ENCODE measurements at places on chromosomes 1 and 21.

DNA sequence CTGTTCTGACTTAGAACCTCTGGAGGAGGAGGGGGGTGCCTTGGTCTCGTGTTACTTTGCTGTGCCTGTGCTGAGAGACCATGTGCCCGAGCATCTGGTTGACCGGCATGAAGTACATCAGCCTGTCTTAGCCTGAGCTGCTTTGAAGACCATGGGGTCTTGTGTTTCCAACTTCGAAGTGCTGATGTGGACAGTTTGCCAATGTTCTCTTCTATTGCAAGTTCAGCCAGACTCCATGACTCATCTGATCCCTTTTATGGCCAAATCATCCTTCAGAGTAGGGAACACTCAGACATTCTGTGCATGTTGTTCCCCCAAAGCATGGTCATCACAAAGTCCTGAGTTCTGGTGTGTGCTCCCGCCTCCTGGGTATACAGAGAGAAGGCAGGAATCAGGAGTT, 6.0 kb upstream of the PLA2G2C start:
- DNase-seq: no peak

GRCh38 chr1:75503221-75503974, 107.5 kb downstream of the SLC44A5 start:
- no peak for DNase-seq

DNA sequence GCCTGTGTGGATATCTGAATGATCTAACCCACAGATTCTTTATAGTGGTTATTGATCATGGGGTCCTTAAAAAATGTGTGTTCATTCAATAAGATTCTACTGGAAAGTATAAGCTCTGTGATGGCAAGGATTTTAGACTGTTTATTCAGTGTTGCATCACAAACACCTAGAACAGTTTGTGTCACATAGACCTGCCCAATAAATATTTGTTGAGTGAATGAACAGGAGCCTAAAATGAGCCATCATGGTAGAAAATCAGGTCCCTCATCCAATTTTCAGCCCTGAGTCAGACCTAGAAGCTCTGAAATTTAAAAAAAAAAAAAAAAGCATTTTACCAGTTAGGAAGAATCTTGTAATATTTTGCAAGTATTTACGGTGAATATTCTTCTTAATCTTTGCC, 2.3 kb upstream of the RGSL1 start:
- DNase-seq: no peak

GRCh38 chr1:248596615-248597014, 885 bp downstream of the OR2T10 start:
- DNase-seq: no peak

DNA sequence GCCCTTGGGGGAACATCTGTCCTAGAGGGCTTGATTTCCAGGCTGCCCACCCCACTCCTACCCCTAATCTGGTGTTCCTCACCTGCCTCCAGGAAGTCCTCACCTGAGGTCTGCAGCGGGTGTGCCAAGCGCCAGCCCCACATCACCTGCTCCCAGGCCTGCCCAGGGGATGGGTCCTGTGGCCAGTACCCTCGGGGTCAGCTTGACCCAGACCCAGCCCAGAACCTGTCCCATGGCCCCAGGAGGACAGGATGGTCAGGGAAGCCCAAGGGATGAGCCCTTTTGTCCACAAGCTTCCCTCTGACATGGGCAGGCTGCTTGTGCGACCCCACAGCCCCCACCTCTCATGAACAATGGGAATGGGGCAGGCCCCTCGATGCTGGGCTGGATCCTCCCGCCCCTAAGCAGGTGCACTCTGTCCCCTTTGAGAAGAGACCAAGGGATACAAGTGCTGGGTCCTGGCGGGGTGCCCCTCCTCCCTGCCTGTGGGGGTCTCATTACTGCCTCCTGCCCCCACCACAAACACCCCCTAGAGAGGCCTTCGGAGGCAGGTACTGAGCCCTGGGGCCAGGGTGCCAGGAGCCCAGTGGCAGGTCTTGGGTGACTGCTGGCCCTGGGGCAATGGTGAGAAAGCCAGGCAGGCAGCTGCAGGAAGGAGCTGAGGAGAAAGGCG, 3.2 kb downstream of the MIB2 start:
- DNase-seq: no peak

GRCh38 chr1:23619299-23620188, 60.2 kb upstream of the ID3 start:
- DNase-seq: peak; percentile 92

GRCh38 chr1:24765308-24765988, 20.2 kb downstream of the CLIC4 start:
- no peak for DNase-seq

GRCh38 chr1:38451541-38451993, 405.0 kb upstream of the POU3F1 start:
- DNase-seq: no peak

- no peak for DNase-seq
Observed at GRCh38 chr1:6502000-6502891, 10.8 kb upstream of the PLEKHG5 start.

DNA sequence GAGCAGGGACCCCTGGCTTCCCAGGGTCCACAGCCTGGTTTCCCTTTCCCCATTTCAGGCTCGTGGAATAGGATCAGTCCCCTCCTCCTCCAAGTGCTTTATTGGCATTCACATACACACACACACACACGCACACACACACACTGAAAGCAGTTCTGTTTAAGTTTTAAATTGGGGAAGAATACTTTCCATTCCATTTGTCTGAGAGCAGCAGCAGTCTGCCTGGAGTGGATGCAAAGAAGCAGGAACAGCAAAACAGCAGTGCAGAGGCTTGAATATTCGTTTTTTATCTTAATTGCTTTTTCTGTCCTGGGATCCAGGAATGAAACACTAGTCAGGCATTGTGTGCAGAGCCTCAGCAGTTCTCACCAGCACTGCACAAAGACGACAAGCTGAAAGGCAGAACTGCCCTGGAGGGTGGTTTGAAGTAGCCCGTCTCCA, 7.1 kb downstream of the CYB561D1 start:
- DNase-seq: no peak

GRCh38 chr1:7993593-7994479, 32.3 kb downstream of the ERRFI1 start:
- DNase-seq: no peak

DNA sequence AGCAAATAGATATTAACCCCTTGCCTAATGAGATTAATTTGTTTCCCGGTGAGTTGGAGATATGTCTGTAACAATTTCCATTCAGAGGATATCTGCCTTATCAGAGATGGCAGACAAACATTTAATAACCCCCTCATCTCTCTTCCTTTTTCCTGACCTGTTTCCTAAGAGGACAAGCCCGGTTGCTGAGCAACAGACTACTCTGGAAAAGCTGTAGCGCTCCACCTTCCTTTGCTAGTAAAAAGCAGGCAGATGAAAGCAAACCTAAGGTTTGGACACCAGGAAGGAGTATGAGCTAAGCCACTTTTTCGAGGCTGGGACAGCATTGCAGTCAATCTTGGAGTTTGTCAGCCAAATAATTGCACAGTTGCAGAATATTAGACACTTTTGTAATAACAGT, 82.4 kb downstream of the RGS21 start:
- no peak for DNase-seq

- DNase-seq: no peak
Observed at GRCh38 chr1:32246888-32247273, at the start of gene FAM167B. TSS of gene FAM167B (plus strand) at chr1:32247222. CDS start at chr1:32247422, 200 bp downstream.

- DNase-seq: no peak
Observed at GRCh38 chr1:46948629-46949416, 7.5 kb upstream of the CYP4A11 start.

DNA sequence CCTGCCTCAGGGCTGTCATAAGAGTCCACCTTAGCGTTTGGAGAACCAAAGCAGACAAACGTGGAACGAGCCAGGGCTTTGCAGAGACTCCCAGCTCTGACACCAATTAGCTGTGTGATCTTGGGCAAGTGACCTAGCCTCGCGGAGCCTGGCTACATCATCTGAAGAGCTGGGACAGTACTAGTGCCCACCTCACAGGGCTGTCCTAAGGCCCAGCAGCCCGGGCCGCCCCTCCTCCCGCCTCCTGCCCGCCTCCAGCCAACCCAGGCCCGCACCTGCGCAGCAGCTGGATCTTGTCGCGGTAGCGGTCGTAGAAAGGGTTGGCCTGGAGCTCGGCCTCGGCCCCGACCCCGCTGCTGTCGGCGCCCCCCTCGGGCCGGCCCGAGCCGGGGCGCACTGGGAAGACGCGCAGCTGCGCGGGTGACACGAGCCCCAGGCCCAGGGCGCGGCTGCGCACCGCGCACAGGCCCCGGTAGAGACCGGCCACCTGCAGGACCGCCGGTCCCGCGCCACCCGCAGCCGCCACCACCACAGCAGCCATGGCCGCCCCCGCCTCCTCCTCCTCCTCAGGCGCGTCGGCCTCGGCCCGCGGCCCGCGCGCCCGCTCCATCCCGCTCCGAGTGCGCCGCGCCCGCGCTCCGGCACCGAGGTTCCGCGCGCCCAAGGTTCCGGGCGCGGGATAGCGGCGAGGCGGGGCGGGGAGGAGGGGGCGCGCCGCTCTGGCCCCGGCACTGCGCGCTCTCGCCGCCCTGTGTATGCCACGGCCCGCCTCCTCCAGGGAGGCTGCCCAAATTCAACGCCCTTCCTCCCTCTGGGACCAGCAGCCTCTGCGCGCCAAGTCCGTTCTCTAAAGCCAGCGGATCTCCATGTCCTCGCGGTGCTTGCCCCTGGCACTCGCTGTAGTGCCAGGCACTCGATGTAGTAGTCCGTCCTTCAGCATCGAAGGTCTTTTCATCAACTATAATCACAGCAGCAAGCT, at the start of gene ATPAF1:
ATPAF1 (minus strand) TSS at position 583 of the 979 bp plus-strand sequence; CDS start at position 541, 42 bp downstream.
- peak; percentile 61 for DNase-seq

DNA sequence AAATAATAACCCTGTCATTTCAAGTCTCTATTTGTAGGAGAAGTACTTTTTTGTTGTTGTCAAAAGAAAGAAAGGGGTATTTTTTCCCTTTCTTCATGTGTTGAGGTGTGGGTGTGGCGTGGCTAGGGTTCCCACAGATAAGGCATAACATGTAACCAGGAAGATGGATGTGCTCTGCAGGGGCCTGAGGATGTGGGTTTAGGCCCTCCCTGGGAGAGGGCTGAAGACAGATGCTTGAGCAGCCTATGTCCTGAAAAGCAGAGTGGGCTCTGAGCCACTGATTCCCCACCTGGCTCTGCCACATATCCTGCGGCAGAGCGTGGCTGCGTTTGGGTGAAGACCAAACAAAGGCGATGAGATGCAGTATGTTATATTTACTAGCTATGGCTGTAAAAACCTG, 13.9 kb upstream of the ADAR start:
- DNase-seq: no peak

DNA sequence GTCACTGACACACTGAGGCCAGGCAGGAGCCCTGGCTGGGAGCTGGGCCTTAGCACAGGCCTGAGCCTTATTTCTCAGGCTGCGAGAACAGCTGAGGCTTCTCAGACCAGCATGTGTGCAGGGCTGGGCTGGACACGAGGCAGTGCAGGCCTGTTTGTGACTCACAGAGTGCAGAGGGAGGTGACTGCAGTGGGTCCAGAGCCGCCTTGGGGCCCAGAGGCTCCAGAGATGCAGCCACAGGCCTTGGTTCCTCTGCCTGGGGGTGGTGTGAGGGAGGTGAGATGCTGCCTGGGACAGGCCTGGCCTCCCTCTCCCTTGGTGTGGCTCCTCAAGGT, 61.2 kb upstream of the ETV3 start:
- DNase-seq: no peak

GRCh38 chr1:201384406-201384782, 6.9 kb upstream of the TNNT2 start:
- DNase-seq: no peak

GRCh38 chr1:48469616-48470480, 2.2 kb downstream of the SPATA6 start:
- no peak for DNase-seq

- DNase-seq: no peak
Observed at GRCh38 chr1:29524285-29525065, 288.2 kb downstream of the PTPRU start.

DNA sequence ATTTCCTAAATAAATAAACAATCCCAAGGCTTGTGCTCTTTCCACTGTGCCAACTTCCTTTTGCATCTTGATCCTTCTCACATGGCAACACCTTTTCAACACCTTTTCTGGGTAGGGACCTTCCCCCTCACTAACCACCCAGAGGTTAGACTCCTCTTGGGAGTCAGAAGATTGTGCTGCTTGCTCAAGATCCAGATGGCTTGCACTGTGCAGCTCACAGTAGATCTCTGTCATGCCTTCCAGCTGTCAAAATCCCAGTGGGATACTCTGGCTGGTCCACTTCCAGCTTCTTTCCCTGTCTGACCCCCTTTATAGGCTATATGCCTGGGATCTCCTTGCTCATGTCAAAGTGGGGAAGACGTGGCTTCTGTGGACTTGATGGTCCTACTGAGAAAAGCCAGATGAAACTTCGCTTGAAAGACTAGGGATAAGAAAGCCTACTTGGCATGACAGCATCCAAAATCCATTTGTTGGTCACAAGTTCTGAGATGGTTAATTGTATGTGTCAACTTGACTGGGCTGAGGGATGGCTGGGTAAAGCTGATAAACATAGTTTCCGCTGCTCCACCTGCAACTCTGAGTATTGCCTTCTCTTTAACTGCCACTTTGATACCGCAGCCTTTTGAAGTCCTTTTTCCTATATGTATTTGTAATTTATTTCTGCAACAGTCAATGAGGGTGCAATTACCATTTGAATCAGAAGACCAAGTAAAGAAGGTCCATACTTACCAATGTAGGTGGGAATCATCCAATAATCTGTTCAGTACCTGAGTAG, 74.5 kb downstream of the S1PR1 start:
- DNase-seq: peak; percentile 37

GRCh38 chr1:207923121-207923520, 12.2 kb upstream of the CD34 start:
- DNase-seq: no peak

GRCh38 chr1:202944438-202944921, 13.6 kb downstream of the ADIPOR1 start:
- DNase-seq: no peak

- peak; percentile 76 for DNase-seq
Observed at GRCh38 chr1:15345705-15346345, 63.9 kb upstream of the EFHD2 start.

- no peak for DNase-seq
Observed at GRCh38 chr1:58443986-58444868, 102.3 kb downstream of the OMA1 start.

DNA sequence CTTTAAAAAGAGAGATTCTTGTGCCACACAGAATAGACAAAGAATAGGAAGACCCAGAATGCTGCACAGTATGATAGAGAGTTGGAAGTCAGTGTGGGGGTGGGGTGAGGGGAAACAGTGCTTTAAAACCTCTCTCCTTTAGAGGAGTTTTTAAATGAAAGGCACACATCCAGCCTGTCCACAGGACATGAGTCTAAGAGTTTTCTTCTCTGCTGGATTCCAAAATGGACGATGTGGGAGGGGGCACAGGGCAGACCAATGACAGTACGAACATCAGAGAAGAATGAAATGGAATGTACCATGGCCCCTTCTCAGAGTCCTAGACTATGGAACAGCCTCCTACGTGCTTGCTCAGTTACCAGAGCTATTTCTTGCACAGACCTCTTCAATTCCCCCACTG, 458.2 kb upstream of the DAB1 start:
- DNase-seq: no peak

DNA sequence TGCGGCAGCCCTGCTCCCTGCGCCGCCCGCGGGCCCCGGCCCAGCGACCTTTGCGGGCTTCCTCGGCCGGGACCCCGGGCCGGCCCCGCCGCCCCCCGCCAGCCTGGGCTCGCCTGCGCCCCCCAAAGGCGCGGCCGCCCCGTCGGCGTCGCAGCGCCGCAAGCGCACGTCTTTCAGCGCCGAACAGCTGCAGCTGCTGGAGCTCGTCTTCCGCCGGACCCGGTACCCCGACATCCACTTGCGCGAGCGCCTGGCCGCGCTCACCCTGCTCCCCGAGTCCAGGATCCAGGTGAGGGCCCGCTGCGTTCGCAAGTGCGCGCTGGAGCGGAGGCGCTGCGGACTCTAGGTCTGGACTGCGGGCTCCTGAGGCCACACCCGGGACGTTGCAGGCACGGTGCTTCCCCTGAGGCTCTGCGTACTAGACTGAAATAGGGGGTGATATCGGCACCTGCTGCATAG, 351 bp downstream of the MIXL1 start:
- no peak for DNase-seq

Data from CD4-positive, alpha-beta T cell treated with Interleukin-15 for 4 hours (primary cell).